ENCODE measurements at places on chromosomes 11 and 22.
A peak's percentile ranks its signal among the peaks of the same experiment; 100 is the strongest.

- DNase-seq = no peak
Observed at GRCh38 chr11:70721006-70721405, 322.7 kb downstream of the CTTN start.

DNA sequence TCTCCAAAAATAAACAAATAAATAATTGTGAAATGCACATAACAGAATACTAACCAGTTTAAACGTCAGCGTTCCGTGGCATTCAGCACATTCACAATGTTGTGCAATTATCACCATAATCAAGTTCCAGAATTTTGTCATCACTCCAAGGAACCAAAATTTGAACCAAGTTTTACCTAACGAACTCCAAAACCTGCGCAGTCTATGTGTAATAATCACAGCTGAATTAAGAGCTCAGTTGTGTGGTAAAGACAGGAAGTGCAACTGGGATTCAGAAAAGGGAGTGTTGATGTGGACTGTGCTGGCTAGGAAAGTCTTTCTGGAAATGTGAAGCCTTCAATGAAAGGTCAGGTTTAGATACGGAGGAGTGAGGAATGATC, 5.4 kb upstream of the MCAM start:
- no peak for DNase-seq

- peak; percentile 13 for DNase-seq
Observed at GRCh38 chr11:17979770-17980371, 33.0 kb downstream of the SERGEF start.

- DNase-seq = no peak
Observed at GRCh38 chr22:49091451-49091850, 736.2 kb downstream of the BRD1 start.

DNA sequence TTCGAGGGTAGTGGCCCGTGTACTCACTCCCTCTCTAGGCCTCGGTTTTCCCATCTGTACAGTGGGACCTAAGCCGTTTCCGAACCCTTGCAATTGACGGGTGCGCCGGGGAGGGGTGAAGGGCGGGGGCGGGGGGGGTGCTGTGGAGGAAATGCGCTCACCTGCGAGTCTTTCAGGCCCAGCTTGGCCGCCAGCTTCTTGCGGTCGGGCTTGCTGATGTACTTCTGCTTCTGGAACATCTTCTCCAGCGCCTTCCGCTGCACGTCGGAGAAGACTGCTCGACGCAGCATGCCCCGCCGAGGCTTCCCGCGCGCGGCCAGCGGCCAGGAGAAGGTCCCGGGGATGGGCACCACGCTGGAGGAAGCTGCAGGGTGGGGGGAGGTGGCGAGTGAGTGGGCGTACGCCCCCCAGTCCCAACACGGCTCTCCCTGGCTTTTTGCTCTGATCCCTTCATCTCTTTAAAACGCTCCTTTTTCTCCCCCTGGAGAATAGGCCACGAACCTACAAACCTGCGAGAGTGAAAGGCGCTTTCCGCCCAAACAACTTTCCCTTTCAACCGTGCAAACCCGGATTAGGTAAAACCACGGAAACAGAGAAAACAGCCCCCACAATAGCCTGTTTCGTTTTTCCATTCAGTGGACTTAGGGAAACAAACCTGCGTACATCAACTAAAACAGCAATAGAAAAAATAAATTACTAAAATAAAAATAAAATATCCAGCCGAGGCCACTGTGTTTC, 3.2 kb downstream of the DBX1 start:
- DNase-seq = no peak

GRCh38 chr11:12029738-12030363, 21.4 kb upstream of the DKK3 start:
- no peak for DNase-seq

GRCh38 chr11:59212744-59213631, at the start of gene MPEG1:
Gene MPEG1, minus strand, starts transcription at chr11:59212927. Its CDS starts 62 bp downstream, at chr11:59212865.
- DNase-seq = no peak

GRCh38 chr11:93655047-93655446, 6.4 kb upstream of the CEP295 start:
- no peak for DNase-seq

DNA sequence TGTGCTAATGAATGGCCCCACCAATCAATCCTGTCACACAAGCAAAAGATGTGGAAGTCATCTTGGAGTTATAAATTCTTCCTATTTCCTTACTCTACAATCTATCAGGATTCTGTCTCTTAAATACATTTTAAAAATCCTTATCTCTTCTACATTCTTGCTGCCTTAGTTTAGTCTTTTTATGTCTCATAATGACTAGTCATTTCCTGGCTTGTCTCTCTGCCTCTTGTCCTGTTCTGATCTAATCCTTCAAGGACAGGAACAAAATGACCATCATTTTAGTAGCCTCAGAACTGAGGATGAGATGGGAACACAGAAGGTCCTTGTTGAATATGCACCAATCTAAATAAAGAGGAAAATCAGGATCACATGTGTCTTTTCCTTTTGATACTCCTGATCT, 56.6 kb upstream of the LIN7C start:
- DNase-seq = no peak

- DNase-seq = no peak
Observed at GRCh38 chr11:15347969-15348734, 233.4 kb downstream of the INSC start.

GRCh38 chr11:65498042-65498726, 661 bp upstream of the MALAT1 start:
- peak; percentile 60 for DNase-seq

- DNase-seq = no peak
Observed at GRCh38 chr22:49524362-49524761, 303.3 kb downstream of the BRD1 start.

- DNase-seq = no peak
Observed at GRCh38 chr11:48006301-48006992, 26.1 kb downstream of the PTPRJ start.

GRCh38 chr11:110097459-110098012, 4.3 kb downstream of the ZC3H12C start:
- DNase-seq = no peak

DNA sequence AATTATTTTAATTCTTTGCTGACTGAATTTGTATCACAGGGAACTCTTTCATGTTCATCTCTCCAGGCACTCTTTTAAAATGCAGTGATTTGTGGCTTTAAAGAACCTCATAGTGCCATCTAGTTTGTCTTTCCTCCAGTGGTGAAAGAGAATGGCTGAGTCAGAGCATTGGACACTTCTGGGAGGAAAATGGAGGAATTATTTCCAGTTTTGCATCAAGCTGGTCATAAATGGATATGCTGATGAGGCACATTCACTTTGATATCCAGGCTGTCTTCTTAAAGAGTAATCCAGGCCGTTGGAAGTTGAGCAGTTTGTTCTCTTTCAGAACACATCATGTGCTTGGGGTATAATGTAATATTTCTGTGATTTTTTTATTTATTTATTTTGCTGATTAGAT, 273.7 kb downstream of the DDX10 start:
- DNase-seq = no peak

GRCh38 chr22:29661336-29661735, 57.9 kb downstream of the NF2 start:
- DNase-seq = no peak

GRCh38 chr11:8408151-8408941, 144.7 kb upstream of the LMO1 start:
- no peak for DNase-seq

- no peak for DNase-seq
Observed at GRCh38 chr11:64000026-64000739, 13.9 kb downstream of the OTUB1 start.

DNA sequence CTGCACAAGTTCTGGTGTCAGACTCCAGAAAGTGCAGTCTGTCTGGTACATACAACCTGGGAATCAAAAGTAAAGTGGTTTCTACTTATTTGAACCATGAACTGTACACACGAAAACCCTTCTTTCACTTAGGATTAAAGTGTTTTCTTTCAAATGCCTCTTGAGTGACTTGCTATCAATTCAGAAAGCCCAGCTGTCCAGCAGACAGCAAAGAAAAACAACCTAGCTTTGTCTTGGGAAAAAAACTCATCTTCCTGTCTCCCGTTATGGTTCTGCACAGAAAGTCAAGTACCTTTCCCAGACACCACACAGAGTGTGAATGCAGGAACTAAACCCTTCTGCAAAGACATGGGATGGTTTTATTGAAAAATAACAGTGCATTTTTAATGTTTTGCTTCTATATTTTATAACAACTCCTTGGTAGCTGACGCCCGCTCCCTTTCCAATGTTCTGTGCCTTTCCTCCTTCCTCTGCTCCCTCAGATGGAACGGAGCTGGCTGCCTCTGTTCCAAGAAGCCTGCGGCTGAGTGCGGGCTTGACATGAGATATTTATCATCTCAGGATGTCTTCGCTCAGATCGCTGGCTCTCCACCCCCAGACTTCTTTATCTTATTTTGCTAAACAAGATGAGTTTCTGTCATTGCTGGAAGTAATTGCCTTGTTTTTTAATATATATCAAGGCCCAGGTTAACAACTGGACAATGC, 322.3 kb upstream of the B3GAT1 start:
- DNase-seq = no peak

Measured in NCI-H2029 (cell line).